Stimulated activated CD8-positive, alpha-beta memory T cell treated with anti-CD3 and anti-CD28 coated beads, Interleukin-4, amount 100 ng/mL, for 1 hour (primary cell): ENCODE measurements at places on chromosomes 4 and X.

- DNase-seq, result no peak
These were observed 103.8 kb downstream of the USP46 start for GRCh38 chr4:52555356-52555716.

- no peak for DNase-seq
These were observed 17.0 kb downstream of the XKRX start for GRCh38 chrX:100911731-100912130.

DNA sequence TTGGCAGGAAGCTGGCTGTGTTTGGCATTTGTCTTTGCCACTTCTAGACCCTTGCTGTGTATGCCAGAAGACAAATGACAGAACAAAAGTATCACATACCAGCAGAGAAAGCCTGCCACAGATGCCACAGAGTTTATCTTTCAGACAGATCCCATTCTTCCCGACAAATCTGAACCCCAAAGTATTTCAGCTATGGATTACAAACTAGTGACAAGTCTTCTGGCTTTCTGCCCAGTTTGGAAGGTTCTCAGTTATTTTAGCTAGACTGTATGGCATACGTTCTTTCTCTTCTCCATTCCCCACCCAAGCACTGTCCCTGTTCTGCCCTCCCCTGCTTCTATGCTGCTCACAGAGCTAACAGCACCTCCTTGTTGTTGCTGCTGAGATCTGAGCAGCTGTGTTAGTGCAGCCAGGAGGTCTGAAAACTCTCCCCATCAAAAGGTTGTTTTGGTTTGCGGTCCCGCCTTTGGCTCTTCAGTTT, 236.7 kb downstream of the FRAS1 start:
- no peak for DNase-seq

DNA sequence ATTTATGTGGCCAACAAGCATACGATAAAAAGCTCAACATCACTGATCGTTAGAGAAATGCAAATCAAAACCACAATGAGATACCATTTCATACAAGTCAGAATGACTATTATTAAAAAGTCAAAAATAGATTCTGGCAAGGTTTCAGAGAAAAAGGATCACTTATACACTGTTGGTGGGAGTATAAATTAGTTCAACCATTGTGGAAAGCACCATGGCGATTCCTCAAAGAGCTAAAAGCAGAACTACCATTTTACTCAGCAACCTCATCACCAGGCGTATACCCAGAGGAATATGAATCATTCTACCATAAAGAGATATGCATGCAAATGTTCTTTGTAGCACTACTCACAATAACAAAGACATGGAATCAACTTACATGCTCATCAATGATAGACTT, 478.7 kb upstream of the GALNTL6 start:
- DNase-seq, result no peak

DNA sequence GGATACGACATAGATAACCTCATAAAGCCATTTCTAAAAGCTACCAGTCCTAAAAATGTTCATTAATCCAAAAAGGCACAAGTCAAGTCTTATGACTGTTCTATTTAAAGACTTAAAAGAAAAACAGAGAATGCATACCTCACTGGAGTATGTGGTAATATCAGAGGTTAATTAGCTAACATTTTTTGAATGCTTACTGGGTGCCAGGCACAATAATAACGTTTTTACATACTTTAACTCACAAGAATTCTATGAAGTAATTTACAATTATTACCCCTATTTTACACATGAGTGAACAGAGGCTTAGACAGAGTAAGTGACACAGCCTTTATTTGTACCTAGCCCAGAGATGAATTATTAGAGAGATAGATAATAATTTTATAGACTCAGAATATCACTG, 207.5 kb downstream of the PDGFC start:
- DNase-seq, result no peak

GRCh38 chr4:109171070-109171469, 131.4 kb downstream of the COL25A1 start:
- no peak for DNase-seq

- no peak for DNase-seq
These were observed 908 bp downstream of the PCDH10 start for GRCh38 chr4:133149932-133150471.

DNA sequence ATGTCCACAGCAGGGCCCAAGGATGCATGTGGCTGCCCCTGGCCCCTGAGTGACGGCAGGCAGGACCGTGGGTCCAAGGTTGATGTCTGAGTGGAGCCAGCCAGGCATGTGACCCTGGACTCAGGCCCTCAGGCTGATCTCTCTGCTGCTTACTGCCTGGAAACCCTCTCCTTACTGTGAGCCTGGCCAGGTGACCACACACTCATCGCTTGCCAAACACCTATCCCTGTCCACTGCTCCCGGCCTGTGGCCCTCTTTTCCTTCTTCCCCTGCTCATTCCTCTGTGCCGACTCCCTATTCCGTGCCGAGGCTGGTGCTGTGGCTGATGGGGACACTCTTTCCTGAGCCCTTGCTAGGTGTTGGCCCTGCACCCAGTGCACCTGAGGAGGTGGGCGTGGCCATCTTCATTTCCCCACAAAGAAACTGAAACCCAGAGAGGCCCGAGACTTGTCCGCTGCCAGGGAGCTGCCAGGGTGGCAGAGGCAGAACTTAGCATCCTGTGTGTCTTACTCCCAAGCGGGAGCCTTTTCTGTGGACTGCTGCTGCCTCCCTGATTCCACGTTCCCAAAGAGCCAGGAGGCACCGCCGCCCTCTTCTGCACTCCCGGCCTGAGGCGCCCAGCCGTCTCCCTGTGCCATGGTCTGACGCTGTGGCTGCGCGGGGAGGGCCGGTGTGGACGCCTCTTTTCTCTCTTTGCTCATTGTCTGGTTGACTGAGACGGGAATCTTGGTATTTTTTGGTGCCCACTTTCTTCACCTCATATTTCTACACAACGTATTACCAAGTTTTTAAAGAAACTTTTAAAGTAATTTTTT, 11.2 kb upstream of the RNF4 start:
- no peak for DNase-seq

DNA sequence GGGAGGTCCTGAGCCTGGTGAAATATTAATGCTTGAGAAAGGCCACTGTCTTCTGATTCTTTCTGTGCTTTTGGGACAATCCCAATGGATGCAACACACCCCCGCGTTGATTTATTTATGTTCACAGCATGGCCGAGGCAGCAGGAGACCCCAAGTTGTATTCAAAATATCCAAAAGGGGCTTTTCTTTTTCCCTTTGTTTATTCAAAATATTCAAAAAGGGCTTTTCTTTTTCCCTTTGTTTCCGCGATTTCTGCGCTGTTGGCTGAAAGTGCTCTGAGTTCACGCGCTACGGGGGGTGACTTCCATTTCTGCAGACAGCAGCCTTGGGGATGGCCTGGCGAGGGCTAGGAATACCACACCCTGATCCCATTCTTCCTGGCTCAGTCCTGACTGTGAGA, 59.5 kb upstream of the PPP2R3B start:
- DNase-seq, result no peak

DNA sequence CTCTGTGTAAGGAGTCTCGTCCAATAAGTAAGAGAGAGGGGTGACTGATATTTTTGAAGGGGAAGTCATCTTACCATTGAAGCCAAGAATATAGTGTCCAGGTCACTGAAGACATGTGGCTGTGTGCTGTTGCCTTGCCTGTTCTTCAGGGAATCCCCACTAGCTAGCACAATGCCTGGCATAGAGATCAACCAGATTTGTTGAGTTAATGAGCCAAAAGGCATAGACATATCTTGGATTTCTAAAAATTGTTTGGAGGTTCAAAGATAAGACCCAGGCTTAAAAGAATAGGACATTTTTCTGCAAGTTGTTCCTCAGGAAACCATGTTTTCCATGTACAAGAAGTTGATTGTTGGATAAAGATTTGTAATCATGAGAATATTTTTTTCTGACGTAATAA, 119.3 kb upstream of the DKK2 start:
- DNase-seq, result no peak

- DNase-seq, result no peak
These were observed 166.7 kb upstream of the RPS6KA3 start for GRCh38 chrX:20433388-20433775.

- no peak for DNase-seq
These were observed 105.1 kb upstream of the LIMCH1 start for GRCh38 chr4:41432881-41433280.

GRCh38 chrX:37755025-37755424, 24.8 kb upstream of the CYBB start:
- DNase-seq, result no peak

GRCh38 chrX:140572724-140573123, 67.9 kb upstream of the SOX3 start:
- DNase-seq, result no peak

DNA sequence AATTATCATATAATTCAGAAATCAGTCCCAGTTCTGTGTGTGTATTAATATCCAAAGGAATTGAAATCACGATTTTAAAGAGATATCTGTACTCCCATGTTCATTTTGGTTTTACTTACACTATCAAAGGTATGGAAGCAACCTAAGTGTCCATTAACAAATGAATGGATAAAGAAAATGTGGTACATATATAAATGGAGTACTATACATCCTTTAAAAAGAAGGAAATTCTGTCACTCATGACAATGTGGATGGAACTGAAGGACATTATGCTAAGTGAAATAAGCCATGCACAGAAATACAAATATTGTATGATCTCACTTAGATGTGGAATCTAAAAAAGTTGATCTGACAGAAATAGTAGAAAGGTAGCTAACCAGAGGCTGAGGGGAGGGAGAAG, 63.8 kb downstream of the CD99L2 start:
- DNase-seq, result no peak

DNA sequence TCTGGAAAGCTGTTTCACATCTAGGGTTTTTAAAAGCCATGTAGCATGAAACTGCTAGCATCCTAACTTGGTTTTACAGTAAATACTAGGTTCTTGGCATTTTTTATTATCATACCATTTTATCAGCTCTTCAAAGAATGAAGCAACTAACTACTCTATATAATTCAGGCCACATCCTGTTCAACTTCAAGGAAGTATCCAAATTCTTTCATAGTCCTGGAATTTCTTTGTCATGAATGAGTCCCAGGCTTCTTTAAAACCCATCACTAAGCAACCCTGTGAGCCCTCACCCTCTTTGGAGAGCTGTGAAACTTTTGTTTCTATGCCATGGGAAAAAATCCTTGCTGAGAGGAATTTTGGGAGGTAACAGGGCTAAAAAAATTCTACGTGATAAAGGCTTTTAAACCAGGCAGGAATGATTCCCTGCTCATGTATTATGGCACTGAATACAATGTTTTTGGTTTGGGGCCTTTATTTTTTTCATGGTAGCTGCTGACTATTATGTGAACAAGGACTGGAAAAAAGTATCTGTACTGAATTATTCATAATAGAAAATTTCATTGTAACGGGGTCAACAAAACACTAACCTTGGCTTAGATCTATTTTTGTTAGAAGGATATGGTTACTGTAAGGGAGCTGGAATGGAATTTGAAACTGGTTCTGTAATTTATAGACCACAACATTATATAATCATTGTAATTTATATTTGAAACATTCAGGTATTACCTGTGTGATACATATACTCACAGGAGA, 164.9 kb downstream of the DCTD start:
- no peak for DNase-seq

DNA sequence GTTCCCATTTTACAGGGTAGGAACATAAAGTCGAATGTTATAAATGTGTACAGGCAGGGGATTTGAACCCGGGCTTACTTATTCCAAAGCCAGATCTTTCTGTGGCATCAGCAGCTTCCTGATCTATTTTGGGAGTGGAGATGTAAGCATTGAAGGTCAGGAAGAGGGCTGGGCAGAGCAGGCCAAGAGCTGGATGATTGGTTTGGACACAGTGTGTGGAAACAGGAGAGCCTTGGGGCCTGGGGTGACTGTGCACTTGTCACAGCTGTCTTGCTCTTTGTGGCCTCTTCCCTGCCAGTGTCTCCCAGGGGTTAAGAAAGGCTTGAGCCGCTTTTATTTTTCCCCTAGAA, 127.9 kb upstream of the ENPP6 start:
- DNase-seq, result no peak

GRCh38 chr4:173924561-173924960, 358.9 kb downstream of the FBXO8 start:
- no peak for DNase-seq

- DNase-seq, result no peak
These were observed 83.0 kb upstream of the TACR3 start for GRCh38 chr4:103802766-103803165.
